ENCODE measurements at places on chromosomes 4 and X. TPM values are rescaled to one million over a fixed set of nuclear protein-coding genes. Genes with fewer than 3 reads are reported as not detected.

GRCh38 chrX:115912372-115912897, 258.1 kb upstream of the AGTR2 start:
- no peak for DNase-seq

- no peak for DNase-seq
These were observed 127.1 kb downstream of the SH3KBP1 start for GRCh38 chrX:19760345-19760744.

DNA sequence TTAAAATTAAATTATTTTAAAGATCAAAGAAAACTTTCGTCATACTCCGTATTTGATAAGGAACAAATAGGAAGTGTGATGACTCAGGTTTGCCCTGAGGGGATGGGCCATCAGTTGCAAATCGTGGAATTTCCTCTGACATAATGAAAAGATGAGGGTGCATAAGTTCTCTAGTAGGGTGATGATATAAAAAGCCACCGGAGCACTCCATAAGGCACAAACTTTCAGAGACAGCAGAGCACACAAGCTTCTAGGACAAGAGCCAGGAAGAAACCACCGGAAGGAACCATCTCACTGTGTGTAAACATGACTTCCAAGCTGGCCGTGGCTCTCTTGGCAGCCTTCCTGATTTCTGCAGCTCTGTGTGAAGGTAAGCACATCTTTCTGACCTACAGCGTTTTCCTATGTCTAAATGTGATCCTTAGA, at the start of gene CXCL8:
CXCL8 (plus strand) TSS at position 217 of the 426 bp plus-strand sequence; CDS start at position 307, 90 bp downstream.
- no peak for DNase-seq

DNA sequence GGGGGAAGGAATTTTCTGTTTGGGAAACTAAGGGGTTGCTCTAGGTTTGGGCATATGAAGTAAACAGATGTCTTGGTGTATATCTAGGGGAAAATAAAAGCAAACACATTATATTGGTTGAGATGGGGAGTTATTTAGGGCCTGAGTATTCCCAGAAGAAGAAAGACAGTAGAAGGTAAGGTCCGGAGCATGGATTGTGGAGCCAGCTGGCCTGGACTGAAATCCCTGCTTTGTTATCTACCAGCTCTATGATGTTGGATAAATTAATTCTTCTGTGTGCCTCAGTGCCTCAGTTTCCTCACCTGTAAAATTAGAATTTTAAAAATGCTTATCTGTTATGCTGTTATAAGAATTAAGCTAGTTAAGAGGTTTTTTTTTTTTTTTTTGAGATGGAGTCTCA, 272.3 kb upstream of the RPS6KA3 start:
- DNase-seq = no peak

GRCh38 chr4:140080883-140081282, 73.1 kb downstream of the MAML3 start:
- DNase-seq = no peak

LIN54 gene
- polyA plus RNA-seq = 16.4 TPM

DOK7 gene
- 1.6 TPM for polyA plus RNA-seq

PROM1 gene
- 38.1 TPM for polyA plus RNA-seq

FGFR3 gene
- 59.6 TPM for polyA plus RNA-seq

ATP2B3 gene
- polyA plus RNA-seq = 0.11 TPM

DCAF8L2 gene
- polyA plus RNA-seq = not detected

All from right renal cortex interstitium (tissue), 3 donors.